Cerebellar nuclear complex (tissue), 1 donor: ENCODE measurements at places on chromosomes 7 and 10.

DNA sequence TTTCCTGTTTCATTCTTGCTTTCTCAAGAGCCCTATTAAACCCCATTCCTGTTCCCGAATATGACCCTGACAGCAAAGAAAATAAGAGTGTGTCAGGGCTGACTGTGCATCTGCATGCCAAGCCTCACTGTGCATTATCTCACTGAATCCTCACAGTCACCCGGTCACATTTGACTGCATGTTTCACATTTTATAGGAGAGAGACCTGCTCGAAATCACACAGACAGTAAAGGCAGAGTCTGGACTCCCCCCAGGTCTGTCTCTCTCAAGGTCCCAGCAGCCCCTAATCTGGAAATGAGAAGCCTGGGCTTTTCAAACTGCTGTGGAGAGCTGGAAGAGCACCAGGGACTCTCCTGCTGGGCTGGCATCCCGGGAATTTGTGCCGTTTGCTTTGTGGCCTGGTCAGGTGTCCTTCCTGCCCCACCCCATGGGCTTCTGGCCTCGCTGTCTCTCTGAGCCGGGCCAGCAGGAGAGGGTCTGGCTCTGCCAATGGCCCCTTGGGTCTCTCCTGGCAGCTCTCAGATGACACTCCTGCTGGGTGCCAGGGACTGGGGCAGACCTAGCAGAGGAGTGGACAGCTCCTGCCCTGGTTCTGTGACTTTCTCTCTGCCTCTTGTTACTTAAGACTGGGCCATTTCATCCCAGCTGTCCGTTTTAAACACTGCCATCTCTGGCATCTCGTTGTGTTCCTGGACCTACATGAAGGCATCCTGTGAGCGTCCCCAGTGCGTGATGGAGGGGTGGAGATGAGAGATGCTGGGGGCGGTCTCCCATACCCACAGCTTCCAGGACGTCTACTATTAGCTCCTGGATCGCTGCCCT lies 173.6 kb downstream of the ARHGAP12 start:
- DNase-seq, result no peak

- DNase-seq, result no peak
These were observed 60.3 kb upstream of the IL6 start for GRCh38 chr7:22666732-22667131.

GRCh38 chr10:25575343-25575742 lies 358.7 kb upstream of the MYO3A start:
- DNase-seq, result no peak

GRCh38 chr7:11332186-11332864 lies 358.7 kb downstream of the PHF14 start:
- no peak for DNase-seq

DNA sequence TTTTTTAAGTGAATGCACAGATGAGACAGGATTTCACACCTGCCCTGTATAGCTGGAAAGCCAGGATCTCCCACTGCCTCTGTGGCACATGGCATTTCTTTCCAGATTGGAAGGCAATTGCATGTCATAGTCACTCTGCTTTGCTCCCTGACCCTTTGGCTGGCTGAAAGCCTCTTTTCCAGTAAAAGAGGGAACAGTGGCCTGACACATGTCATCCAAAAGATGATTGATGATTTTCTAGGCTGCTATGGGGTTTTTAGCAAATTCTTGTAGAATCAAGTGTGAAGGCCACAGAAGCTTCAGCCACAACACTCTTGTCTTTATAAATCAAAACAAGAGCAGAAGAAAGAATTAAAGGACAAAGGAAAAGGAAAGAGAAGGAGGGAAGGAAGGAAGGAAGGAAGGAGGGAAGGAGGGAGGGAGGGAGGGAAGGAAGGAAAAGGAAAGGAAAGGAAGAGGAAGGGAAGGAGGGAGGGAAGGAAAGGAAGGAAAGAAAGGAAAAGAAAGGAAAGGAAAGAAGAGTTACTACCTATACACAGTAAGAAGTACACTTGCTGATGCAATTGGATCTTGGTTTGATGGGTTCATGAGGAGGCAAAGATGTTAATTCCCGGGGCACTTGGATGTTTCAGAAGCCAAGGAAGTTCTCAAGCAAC lies 158.9 kb upstream of the FRMD4A start:
- no peak for DNase-seq

GRCh38 chr10:106525835-106526234 lies 638.7 kb downstream of the SORCS1 start:
- no peak for DNase-seq
